ENCODE measurements at places on chromosomes 6 and 20.

DNA sequence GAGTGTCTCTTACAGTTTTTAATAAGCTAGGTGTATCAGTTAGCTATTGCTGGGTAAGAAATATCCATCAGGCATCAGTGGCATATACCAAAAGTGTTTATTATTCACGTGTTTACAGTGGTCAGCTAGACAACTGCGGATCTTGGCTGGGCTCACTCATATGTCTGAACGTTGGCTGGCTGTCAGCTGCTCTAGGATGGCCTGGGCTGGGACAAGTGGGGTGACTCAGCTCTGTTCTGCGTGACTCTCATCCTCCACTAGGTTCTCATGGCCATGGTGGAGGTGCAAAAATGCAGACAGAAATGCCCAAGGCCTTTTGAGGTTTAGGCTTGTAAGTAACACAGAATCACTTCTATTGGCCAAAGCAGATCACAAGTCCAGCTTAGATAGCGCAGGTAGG, 22.0 kb downstream of the ZNF341 start:
- DNase-seq, result no peak

- no peak for DNase-seq
These were observed 96.4 kb upstream of the DUSP22 start for GRCh38 chr6:195861-196360.

GRCh38 chr6:79073888-79074287, 4.2 kb downstream of the PHIP start:
- no peak for DNase-seq

GRCh38 chr20:50110141-50111047, 2.6 kb downstream of the UBE2V1 start:
- DNase-seq, result no peak

DNA sequence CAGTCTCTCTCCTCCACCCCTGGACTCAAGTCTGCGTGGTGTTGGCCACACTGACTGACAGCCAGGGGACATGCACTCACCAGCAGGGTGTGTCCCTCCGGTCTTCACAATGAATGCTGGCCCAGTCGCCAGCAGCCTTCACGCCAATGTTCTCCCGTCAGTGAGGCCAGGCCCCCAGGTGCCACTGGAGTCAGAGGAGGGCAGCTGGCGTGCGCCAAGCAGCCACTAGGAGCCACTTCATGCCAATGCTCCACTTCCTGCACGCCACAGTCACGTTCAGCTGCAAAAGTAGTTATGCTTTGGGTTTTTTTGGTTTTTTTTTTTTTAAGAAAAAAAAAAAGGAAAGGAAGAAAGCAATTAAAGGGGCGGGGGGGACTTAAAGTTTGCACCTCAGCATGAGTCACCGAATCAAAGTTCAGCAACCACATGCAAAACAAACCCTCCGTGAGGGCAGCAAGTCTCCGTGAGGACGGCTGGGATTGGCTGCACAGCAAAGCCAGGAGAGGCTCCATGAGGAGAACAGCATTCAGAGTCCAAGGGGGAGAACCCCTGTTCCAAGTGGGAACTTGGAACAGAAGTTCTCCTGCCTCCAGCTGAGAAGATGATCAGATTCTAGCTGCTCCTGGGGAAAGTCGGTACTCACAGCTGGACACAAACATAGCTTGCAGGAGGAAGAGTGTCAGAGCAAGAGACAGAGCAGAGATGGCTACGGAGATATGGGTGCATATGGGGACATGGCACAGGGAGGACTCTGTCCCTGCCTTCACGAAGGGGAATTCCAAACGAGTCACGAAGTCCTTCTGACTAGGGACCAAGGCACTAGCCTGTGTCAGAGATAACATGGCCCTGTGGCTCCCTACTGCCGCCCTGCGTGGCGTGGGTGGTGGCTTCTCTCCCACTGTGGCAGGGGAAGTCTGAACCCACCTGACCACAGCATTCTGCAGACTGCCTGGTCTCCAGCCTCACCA, at the start of gene ZC3H12D:
Gene ZC3H12D, minus strand, starts transcription at position 282 of the 968 bp plus-strand sequence. CDS start 10,471 bp downstream, outside the sequence.
- DNase-seq, result no peak
